ENCODE measurements at places on chromosomes 1 and 21. TPM values are rescaled to one million over a fixed set of nuclear protein-coding genes. Genes with fewer than 3 reads are reported as not detected.

SLAMF6 gene
- 48.1 TPM for total RNA-seq

NT5C1A gene
- 0.32 TPM for total RNA-seq

MCOLN3 gene
- total RNA-seq: 0.24 TPM

CITED4 gene
- 5.3 TPM for total RNA-seq

HSPB7 gene
- not detected for total RNA-seq

ADGRB2 gene
- 0.18 TPM for total RNA-seq

ERVH48-1 gene
- 0.23 TPM for total RNA-seq

PGLYRP4 gene
- total RNA-seq: not detected

OR2T11 gene
- total RNA-seq: not detected

MIXL1 gene
- not detected for total RNA-seq

C1orf52 gene
- total RNA-seq: 29.3 TPM

AMY2B gene
- total RNA-seq: 4.6 TPM

COL8A2 gene
- total RNA-seq: 1.8 TPM

TMEM82 gene
- total RNA-seq: not detected

SMCP gene
- total RNA-seq: not detected

SMG5 gene
- 92.0 TPM for total RNA-seq

SYCP1 gene
- not detected for total RNA-seq

KLHDC9 gene
- total RNA-seq: 0.33 TPM

NPHS2 gene
- not detected for total RNA-seq

CYP4Z1 gene
- not detected for total RNA-seq

VANGL2 gene
- total RNA-seq: 0.24 TPM

WDR4 gene
- 56.7 TPM for total RNA-seq

All from activated naive CD8-positive, alpha-beta T cell treated with anti-CD3 and anti-CD28 coated beads for 36 hours (primary cell).